Activated T-cell treated with anti-CD3 and anti-CD28 coated beads, Interleukin-2, amount 50 U/mL, for 4 hours (primary cell): ENCODE measurements at places on chromosomes 1 and 21. TPM values are rescaled to one million over a fixed set of nuclear protein-coding genes. Genes with fewer than 3 reads are reported as not detected.

Gene SPRR3
- not detected for total RNA-seq

Gene MYOC
- not detected for total RNA-seq

Gene GSTM2
- 4.4 TPM for total RNA-seq

GRCh38 chr1:100028765-100029164, 59.0 kb downstream of the SLC35A3 start:
- DNase-seq = no peak

DNA sequence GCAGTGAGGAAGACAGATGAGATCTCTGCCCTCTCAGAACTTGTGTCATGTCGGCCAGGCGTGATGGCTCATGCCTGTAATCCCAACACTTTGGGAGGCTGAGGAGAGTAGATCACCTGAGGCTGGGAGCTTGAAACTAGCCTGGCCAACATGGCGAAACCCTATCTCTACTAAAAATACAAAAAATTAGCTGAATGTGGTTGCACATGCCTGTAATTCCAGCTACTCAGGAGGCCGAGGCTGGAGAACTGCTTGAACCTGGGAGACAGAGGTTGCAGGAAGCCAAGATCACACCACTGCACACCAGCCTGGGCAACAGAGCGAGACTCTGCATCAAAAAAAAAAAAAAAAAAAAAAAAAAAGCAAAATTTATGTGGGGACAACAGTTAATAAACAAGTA, 40.9 kb upstream of the RALGPS2 start:
- DNase-seq = no peak

DNA sequence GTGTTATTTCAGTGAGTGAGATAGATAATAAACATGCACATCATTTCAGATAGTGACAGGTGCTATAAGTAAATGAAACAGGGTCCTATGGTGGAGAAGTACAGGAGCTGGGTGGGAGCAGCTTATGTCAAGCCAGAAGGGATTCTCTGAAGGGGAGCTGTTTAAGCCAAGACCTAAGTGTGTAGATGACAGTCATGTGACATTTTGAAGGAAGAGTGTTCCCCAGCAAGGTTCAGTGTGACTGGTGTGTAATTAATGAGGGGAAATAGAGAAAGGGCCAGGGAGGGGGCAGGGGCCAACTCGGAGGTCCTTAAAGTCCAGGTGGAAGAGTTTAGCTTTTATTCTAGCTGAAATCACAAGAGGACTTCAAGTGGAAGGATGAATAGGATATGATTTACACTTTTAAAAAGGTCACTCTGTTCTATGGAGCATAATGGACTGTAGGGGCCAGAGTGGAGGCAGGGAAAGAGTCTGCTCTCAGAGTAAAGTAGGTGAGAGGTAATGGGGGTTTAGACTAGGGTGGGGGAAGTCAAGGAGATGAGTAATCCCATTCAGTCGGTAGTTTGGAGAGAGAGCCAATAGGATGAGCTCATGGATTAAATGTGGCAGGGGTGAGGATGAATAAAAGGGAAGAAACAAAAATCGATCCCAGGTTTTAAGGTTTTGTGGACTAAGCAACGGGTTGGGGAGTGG, 243.1 kb downstream of the CACNA1E start:
- no peak for DNase-seq

GRCh38 chr1:234398849-234399381, 25.7 kb downstream of the COA6 start:
- no peak for DNase-seq

- DNase-seq = no peak
Measured at GRCh38 chr1:72284348-72285073, 2.2 kb upstream of the NEGR1 start.

GRCh38 chr21:42666925-42667324, 13.5 kb downstream of the PDE9A start:
- no peak for DNase-seq

- DNase-seq = no peak
Measured at GRCh38 chr1:201756406-201756805, 72.6 kb upstream of the IPO9 start.

- DNase-seq = no peak
Measured at GRCh38 chr1:41487126-41488039, 2.9 kb upstream of the EDN2 start.
